Naive thymus-derived CD8-positive, alpha-beta T cell (primary cell): ENCODE measurements at places on chromosomes 12 and 14. TPM values are rescaled to one million over a fixed set of nuclear protein-coding genes. Genes with fewer than 3 reads are reported as not detected.

DNA sequence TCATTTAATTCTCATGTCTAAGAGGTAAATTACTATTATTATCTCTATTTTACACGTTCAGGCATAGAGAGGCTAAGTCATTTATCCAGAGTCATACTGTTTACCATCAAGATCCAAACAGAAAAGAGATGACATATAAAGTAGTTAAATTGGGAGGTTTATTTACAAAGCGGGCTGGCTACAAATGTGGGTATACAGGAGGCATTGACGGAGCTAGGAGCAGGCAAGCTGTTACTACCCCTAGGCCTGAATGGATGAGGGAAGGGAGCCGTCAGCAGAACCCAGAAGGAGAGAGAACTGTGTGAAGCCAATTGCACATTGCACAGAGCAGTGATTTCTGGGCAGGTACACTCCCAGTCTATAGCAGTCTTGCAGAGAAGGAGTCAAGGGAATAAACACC is 39.8 kb downstream of the DACT1 start:
- DNase-seq, result no peak

GRCh38 chr14:73463411-73463810 is 5.1 kb upstream of the NUMB start:
- no peak for DNase-seq

GRCh38 chr14:75977582-75977943 is 4.2 kb downstream of the TGFB3 start:
- no peak for DNase-seq

- DNase-seq, result no peak
Observed at GRCh38 chr14:101713621-101714349, 47.7 kb upstream of the PPP2R5C start.

DNA sequence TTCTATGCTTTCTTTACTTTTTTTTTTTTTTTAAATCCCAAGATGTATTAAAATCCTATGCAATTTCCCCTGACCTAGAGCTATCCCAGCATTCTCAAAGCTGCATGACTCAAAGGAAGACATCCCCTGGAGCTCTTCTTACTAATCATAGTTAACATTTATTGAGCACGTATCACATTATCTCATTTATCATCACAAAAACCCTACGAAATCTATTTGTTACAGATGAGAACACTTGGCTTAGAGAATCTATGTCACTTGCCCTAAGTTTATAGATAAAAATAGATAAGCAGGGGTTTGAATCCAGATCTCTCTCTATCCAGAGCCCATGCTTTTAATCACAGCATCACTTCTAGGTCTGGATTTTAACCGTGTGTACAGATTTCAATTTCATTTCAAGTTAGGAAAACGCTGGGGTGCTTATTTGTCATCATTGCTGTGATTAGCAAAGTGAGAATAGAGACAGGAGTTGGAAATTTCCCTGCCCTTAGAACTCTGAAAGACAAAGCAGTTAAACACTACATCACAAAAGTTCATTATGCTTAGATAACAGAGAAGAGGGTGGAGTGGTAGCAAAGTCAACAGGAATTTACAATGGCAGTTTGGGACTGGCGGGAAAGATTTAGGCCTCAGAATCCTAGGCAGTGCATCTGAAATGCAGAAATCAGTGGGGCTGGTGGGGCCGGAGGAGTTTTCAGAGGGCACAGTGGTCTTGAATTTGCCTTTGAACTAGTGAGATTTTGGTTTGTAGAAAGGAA is 177.7 kb upstream of the FRMD6 start:
- no peak for DNase-seq

GRCh38 chr12:48004053-48004941 is at the start of gene COL2A1:
TSS of gene COL2A1 (minus strand) at chr12:48004476. CDS start at chr12:48004321, 155 bp downstream.
- no peak for DNase-seq

- no peak for DNase-seq
Observed at GRCh38 chr14:50344876-50345563, 32.9 kb downstream of the DMAC2L start.

DNA sequence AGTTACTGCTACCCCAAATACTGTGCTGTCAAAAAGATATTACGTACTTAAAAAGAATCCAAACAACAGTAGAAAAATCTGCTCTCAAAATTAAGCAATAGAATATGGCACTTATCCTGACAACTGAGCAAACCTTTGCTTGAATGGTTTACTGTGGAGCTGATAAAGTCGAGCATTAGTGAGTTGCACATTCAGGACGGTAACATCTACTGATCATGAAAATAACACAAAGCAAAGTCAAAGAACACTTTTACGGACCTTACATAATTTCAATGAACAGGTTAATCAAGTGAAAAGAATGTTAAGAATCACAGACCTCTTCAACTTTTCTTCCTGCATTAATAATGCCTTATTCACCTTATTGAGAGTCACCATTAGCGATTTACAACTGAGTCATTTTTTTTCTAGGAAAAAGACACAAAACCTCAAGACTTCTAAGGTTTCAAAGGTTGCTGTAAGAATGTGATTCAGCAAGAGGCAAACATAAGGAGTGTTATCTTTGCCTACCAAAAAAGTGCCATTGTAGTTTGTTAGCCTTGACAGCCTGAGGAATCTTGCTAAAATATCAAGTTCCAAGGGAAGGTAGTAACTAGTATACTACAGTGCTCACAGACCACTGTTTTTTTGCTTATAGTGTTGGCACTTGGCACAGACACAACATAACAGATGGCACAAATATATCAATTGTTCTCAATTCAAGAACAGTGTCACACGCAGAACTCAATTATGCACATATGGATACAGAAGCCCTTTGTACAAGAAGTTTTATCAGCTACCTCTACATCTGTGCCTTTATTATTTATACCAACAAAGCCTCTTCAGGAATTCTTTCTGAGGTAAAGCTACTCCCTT is 334.2 kb upstream of the RPL10L start:
- no peak for DNase-seq

DNA sequence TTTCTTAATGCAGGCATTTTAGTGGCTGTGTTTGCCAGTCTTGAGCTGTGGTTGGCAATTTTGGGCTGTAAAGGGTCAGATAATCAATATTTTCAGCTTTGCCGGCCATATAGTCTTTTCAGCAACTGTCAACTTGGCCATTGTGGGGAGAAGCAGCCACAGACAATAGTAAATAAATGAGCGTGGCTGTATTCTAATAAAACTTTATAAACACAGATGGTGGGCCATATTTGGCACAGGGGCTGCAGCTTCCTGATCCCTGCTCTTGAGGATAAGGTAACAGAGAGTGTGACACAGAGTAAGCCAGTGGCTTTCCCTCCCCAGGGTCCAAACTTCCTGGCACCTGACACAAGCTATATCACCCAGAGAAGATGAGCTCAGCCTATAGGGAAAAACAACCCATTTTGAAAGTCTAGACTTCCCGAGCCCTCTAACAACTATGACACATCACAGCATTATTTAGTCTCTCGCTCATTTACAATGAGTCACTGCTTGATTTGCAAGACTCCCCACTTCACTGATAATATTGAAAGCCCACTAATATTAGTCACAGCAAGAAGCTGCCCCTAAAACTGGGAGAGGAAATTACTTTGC is 163.1 kb upstream of the TMPO start:
- DNase-seq, result no peak

AREL1 gene
- total RNA-seq, result 52.9 TPM

NUDT14 gene
- total RNA-seq, result 10.8 TPM

RTL1 gene
- not detected for total RNA-seq
